Myocyte (in vitro differentiated cells): ENCODE measurements at places on chromosomes 13 and 19. TPM values are rescaled to one million over a fixed set of nuclear protein-coding genes. Genes with fewer than 3 reads are reported as not detected.

- peak; percentile 69 for DNase-seq
Observed at GRCh38 chr19:49362048-49362928, at the start of gene TEAD2. Gene TEAD2, minus strand, starts transcription at chr19:49362416. Its CDS starts 2,341 bp downstream, at chr19:49360075.

DNA sequence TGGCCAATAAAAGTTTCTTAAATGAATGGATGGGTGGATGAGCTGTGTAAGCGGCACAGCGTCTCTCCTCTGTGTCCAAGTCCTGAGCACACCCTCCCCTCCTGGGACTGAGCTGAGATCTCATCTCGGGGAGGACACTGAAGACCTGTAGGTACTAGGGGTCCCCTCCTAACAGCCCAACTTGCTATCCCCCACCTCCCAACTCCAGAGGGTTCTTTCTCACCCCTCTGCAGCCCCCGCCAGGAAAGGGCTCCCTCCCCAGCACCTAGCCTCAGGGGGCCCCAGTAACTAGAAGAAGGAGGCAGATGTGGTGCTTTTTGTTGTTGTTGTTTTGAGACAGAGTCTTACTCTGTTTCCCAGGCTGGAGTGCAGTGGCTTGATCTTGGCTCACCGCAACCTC, 1.1 kb upstream of the NANOS3 start:
- DNase-seq, result no peak

- DNase-seq, result peak; percentile 9
Observed at GRCh38 chr19:5743630-5744029, 23.2 kb downstream of the CATSPERD start.

- DNase-seq, result no peak
Observed at GRCh38 chr13:77991003-77991402, 72.4 kb upstream of the EDNRB start.

POSTN gene
- 133 and 144 TPM in 2 replicates for total RNA-seq

ZNF880 gene
- 18.1 and 50.1 TPM in 2 replicates for total RNA-seq
